ENCODE measurements at places on chromosomes 7 and 10. TPM values are rescaled to one million over a fixed set of nuclear protein-coding genes. Genes with fewer than 3 reads are reported as not detected.

Gene NPC1L1
- total RNA-seq = not detected

Gene CYP3A5
- total RNA-seq = not detected

Gene CPEB3
- total RNA-seq = 3.8 TPM

Gene GNG11
- not detected for total RNA-seq

Gene NEUROD6
- not detected for total RNA-seq

Gene FKBP6
- not detected for total RNA-seq

Gene DNTT
- total RNA-seq = not detected

Gene HHEX
- total RNA-seq = 0.12 TPM

Gene ADAM22
- 1.2 TPM for total RNA-seq

Gene KIAA1549
- 0.32 TPM for total RNA-seq

Gene OGDHL
- not detected for total RNA-seq

Gene LIPM
- total RNA-seq = not detected

Gene IRF5
- total RNA-seq = 9.8 TPM

Gene SMKR1
- 1.1 TPM for total RNA-seq

Gene IFIT5
- total RNA-seq = 32.1 TPM

Gene C10orf143
- 2.7 TPM for total RNA-seq
